ENCODE measurements at places on chromosomes 1 and 21.

- DNase-seq = no peak
Measured at GRCh38 chr1:203742436-203742835, 22.5 kb upstream of the LAX1 start.

DNA sequence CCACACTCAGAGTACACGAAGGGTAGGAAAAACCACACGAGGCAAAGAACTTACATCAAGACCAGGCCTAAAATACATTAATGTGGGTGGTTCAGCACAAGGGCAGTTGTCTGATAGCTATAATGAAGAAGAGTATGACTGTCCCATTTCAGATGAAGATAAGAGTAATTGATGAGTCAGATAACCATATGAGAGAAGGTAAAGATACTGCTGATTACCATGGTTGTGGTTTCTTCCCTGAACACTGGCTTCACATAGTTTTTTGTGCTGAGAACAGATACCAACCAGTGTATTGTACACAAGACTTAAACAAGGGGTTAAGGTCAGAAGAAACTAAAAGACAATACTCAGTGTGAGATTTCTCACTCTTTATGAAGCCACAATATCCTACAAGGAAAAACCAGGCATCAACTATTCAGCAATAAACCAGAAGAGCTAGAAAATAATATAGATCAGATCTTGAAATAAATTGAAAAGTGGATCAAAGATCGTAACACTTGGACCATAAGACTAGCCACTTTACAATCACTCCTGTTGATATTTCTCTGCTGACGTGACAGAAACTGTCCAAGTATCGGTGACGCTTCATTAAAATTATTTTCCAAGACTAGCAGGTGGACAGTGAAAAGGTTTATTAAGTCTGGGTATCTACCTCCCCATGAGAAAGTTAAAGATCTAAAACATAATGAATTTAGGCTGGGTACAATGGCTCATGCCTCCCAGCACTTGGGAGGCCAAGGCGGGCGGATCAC is 28.6 kb downstream of the PUM1 start:
- DNase-seq = no peak

- no peak for DNase-seq
Measured at GRCh38 chr1:1826356-1827088, 48.3 kb upstream of the NADK start.

- no peak for DNase-seq
Measured at GRCh38 chr1:195933835-195934234, 674.4 kb downstream of the KCNT2 start.

GRCh38 chr1:31669433-31669785 is 24.7 kb upstream of the PEF1 start:
- DNase-seq = no peak

- DNase-seq = no peak
Measured at GRCh38 chr1:160548183-160548582, 25.1 kb upstream of the SLAMF6 start.

GRCh38 chr1:185367218-185367617 is 50.2 kb upstream of the IVNS1ABP start:
- DNase-seq = no peak

DNA sequence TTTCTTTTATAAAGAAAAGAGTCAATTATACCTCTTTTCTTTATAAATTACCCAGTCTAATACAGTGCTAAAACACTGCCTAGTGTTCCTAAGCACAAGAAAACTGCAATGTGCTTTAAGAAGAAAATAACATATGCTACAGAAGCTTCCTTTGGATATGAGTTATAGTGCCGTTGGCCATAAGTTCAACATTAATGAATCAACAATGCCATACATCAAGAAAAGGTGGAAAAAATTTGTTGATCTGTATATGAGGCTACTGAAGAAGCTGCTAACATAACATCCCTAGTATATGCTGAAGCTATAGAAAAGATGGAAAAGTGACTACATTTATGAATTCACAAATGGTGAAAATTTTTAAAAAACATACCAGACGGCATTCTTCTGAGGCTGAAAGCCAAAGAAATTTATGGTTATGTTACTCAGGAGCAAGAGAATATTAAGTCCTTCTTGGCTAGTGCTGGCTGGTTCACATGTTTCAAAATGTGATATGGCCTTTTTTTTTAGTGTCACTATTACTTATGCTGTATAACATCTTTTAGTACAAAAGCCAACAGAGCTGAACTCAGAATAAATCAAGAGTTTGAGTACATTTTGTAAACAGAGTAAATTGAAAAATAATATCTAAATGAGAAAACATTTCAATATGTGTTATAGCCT is 743.2 kb upstream of the RGS18 start:
- DNase-seq = no peak

DNA sequence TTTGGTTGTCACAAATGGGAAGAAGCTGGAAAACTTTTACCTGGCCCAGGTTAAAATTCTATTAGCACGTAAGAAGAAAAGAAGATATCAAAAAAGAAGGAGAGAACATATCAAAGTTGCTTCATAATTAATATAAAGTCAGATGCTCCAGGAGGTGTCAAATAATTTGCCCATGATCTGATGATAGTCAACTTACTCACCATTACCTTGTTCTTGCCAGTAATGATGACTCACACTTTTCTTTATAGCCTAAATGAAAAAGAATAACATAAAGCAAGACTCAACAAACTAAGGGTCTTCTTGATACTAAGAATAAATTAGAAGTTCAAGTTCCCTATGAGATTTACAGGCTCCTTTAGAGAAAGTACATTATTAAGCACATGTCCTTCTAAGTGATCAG is 580.4 kb downstream of the TTLL7 start:
- no peak for DNase-seq

GRCh38 chr1:15244813-15245212 is 2.2 kb upstream of the FHAD1 start:
- no peak for DNase-seq

- no peak for DNase-seq
Measured at GRCh38 chr1:246971969-246972368, 35.9 kb downstream of the ZNF695 start.

DNA sequence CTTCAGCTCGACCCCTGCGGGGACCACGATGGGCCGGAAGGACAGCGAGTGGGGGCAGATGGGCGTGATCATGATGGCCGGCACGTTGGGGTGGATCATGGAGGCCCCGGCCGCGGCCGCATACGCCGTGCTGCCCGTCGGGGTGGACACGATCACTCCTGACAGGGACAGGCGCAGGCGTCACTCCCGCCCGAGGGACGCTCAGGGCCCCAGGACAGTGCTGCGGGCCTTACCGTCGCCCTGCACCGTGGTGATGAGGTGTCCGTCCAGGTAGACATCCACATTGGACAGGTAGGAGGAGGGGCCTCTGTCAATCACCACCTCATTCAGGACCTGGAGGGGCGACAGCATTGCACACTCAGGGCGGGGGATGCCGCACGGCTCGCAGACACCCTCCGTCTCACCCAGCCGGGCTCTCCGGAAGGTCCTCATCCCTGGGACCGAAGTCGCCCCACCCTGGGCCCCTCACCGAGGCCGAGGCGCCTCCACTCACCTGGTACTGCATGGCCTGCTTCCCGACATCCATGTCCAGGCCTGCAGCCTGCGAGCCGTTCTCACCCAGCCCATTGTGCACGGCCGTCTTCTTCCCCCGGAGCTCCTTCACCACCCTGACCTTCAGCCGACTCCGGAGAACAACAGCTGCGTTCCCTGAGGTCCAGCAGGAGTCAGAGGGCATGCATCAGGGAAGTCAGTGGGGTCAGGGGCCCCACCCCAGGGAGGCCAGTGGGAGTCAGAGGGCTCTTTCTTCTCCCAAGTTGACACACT is 24.0 kb downstream of the NADK start:
- DNase-seq = no peak

DNA sequence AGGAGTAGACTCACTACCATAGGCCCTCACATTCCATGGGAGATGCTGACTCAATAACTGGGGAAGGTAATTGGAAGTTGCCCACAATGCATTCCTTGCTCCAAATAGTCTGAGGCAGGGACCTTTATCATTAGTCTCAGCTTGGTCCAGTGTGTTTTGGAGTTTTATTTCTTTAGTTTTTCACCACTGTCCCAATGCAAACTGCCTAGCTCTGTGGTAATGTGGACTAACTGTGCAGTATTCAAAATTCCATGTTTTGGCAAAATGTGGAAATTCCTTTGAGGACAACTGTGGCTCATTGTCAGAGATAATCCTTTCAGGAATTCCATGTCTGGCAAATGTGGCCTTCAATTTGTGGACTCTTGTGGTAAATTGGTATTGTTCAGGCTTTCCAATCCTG is 78.1 kb upstream of the PAPPA2 start:
- no peak for DNase-seq

GRCh38 chr1:109762039-109762585 is 1.6 kb downstream of the EPS8L3 start:
- DNase-seq = no peak

DNA sequence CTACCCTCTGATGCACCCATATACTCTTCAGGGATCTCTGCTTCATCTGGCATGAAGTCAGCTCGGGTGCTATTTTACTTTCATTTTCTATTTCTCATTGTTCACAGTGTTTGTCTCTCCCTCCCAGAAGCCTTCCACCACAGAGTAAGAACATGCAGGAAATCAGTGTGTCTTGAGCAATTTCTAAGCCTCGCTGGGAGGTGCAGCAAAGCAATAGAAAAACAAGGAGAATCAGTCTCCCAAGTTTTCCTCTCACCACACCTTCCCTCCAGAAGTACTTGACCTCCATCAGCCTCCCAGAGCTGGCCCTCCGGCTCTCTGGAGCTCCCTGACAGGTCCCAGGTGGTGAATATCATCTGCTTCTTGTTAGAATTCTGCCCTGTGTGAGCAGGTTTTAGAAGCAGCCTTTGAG is 594.7 kb upstream of the CAMK1G start:
- DNase-seq = no peak

GRCh38 chr1:202692959-202693555 is 17.2 kb downstream of the SYT2 start:
- peak; percentile 89 for DNase-seq

DNA sequence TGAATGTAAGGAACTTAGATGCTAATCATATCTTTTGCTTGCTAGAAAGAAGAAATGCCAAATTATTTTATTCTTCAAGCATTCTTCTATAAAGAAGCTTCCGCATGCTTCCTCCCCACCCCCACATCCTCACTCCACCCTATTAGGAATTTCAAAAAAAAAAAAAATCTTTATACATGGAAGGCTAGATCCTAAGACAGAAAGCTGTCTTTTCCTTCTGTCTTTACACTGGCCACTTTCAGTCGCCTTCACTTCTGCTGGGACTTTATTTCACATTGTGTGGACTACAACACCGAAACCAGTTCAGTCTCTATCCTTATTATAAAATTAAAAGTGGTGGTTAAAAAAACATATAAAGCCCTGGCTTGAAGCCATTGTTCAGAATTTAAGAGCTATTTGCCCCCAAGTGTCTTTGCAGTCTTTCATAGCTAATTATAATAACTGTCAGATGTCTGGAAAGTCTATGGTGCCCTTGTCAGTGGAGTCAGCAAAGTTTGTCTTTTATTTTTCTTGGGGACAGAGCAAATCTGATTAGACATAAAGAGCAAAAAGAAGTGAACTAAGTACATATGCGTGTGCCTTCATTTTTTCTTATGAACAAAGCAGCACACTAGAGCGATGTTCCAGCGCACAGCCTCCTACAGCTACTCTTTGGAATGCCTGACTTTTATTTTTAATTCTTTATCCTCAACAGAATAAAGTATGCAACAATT is 297.7 kb downstream of the PTPRC start:
- DNase-seq = no peak

DNA sequence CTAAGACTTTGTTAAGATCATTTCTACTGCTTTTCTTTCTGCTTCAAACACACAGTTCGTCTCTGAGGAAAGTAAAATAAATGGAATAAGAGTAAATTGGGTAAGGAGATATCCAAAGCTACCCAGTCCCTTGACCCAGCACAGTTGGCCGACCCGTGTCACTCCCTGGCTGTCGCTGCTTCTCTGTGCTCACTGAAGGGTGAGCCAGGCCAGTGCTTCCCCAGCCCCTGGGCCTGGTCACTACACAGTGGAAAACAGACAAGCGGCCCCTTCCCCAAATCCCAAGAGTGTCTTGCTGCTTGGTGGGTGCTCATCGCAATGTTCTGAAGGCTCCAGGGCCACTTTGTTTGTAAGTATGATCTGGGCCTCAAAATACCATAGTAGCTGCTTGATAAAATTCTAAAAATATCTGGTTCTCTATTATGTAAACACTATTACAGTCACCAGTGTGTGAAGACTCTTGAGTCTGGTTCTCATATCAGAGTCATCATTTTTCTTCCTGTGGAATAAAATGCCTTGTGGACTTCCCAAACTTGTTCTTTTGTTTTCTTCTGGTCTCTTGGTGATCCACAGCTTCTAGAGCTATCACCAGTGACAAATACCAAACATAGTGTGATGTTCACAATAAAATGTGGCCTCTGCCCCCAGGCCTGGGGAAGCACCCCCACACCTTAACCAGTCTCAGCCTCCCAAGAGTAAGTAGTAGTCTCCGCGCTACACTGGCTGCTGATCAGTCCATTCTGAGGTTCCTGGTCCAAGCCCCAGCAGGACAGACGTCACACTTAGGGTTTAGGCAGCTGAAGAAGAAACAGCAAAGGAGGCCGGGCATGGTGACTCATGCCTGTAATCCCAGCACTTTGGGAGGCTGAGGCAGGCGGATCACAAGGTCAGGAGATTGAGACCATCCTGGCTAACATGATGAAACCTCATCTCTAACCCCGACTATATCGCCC is 106.2 kb downstream of the DHRS3 start:
- no peak for DNase-seq

DNA sequence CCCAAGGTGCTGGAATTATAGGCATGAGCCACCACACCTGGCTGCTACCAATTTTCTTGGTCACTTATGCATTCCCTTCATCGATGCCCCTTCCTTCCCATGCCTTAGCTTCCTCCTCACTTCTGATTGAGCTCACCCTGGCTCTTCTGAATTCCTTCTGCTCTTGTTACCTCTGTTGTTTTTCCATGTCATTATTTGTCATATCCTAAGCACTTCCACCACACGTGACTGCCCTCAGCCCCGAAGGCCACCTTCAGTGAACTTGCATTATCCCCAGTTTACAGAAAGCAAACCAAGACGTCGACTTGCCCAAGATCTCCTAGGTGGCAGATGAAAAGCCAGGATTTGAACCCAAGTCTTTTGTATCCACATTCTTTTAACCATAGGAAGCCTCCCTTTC is 30.7 kb downstream of the CA6 start:
- DNase-seq = no peak
